ENCODE measurements at places on chromosomes 12 and 14.

GRCh38 chr14:56561606-56562005, 18.0 kb upstream of the TMEM260 start:
- no peak for DNase-seq

DNA sequence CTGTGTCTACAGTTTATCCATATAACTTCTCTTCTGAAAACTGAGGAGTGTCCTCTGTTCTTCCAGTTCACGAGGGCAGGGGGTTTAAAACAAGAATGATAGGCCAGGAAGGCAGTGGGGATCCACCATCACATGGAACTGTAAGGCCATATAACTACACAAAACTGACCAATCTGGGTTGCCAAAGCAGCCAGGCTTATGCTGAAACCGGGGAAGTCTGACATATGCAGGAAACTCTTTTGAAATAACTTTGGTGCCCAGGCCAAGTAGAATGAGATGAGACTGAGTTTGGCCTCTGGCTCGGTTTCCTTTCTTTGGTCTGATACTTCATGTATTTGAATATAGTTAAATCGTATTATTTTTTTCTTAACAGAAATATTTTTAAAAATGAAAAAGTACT, 18.0 kb upstream of the ATF1 start:
- no peak for DNase-seq

- DNase-seq = no peak
Measured at GRCh38 chr12:97474161-97474560, 11.6 kb downstream of the RMST start.

DNA sequence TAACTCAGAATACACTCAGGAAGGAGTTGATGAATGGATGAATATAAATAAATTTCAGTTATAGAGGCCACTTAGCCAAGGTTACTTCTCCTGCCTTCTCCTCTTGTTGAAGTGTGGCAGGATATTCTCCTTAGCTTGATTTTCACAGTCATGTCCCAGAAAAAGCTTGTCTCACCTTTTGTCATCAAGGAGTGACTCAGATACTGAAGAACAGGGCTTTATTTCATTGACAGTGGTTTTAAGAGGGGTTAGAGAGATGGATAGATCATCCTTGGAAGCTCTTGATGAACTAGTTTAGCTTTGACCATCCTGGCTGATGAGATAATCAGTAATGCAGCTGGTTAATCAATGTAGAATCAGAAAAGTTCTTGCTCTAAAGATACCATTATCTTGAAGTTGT, 35.0 kb upstream of the CFAP54 start:
- DNase-seq = no peak

DNA sequence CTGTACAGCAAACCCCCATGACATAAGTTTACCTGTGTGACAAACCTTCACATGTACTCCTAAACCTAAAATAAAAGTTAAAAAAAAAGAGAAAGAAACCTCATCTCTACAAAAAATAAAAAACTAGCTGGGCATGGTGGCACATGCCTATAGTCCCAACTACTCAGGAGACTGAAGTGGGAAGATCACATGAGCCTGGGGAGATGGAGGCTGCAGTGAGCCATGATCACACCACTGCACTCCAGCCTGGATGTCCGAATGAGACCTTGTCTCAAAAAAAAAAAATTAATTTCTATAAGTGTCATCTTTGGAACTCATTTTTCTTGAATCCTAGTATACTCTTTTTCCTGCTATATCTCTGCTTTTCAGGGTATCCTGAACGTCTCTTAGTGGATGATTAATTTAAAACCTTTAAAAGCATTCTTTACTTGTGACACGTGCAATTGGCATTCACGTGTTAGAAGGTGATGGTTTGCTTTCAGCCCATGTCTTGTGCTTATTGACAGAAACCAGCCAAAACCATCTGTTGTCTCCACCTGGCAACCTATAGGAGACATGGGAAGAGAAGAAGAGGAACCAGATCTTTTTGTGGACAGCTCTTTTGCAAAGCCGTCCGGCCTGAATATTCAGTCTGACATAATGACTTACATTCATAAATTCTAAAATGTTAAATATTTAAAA, 30.6 kb upstream of the PPFIBP1 start:
- no peak for DNase-seq

GRCh38 chr14:26319139-26319864, 278.5 kb downstream of the NOVA1 start:
- DNase-seq = no peak
